ENCODE measurements at places on chromosomes 7 and 10. TPM values are rescaled to one million over a fixed set of nuclear protein-coding genes. Genes with fewer than 3 reads are reported as not detected.

DNA sequence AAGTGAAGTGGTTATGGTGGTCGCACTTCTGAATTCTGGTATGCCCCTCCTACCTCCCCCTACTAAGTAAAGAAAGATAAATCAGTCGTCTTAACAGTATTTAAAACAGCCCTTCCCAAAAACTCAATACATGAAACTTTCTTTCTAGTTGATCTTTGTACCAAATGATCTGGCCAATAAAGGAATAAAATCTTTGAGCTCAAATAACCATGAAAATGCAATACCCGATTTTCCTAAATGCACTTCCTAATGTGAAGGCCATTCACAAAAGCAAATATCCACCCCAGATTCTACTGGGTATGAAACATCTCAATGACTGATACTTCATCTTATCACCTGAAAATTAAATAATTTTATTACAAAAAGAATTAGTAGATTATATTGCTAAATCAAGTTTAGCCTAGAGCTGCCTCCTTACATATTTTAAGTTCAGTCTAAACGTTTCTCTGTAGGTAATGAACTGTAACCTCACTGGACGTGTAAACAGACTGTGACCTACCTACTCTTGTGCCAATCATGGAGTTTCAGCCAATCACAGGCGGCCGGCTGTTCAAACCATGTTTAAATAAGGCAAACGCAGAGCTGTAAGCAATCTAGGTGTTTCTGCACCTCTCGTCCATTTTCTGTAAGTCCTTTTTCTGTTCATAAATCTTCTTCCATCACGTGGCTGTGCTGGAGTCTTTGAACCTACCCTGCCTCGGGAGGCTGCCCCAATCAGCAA is 146.9 kb upstream of the AKR1E2 start:
- DNase-seq = no peak

- DNase-seq = no peak
These were observed 170.1 kb downstream of the MAD1L1 start for GRCh38 chr7:2062648-2063047.

DNA sequence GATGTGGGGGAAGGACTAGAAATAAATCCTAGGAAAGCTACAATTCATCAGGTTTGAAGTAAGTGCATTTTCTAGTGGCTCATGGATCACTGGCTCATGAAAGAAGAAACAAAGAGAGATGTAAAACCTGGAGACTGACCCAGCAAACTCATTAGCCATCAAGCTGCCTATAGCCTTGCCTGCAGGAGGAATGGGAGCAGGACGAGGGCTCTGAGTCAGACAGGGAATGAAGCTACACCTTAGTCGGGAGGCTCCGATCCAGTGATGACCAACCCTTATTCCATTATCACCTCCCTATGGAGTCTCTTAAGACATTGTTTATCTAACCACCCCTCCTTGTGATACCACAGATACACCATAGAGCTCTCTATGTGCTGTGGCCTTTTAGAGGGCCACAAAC is 112.5 kb upstream of the WDR11 start:
- DNase-seq = no peak

- no peak for DNase-seq
These were observed at the start of gene CHST15 for GRCh38 chr10:124092860-124093773. CHST15 (minus strand) TSS chr10:124093598; CDS start chr10:124046212, 47,386 bp downstream.

- no peak for DNase-seq
These were observed 21.8 kb downstream of the FGFBP3 start for GRCh38 chr10:91887272-91888076.

GRCh38 chr7:122676466-122676865 is 22.5 kb downstream of the RNF133 start:
- DNase-seq = no peak

GRCh38 chr7:35681231-35682029 is 13.5 kb downstream of the HERPUD2 start:
- DNase-seq = no peak

DNA sequence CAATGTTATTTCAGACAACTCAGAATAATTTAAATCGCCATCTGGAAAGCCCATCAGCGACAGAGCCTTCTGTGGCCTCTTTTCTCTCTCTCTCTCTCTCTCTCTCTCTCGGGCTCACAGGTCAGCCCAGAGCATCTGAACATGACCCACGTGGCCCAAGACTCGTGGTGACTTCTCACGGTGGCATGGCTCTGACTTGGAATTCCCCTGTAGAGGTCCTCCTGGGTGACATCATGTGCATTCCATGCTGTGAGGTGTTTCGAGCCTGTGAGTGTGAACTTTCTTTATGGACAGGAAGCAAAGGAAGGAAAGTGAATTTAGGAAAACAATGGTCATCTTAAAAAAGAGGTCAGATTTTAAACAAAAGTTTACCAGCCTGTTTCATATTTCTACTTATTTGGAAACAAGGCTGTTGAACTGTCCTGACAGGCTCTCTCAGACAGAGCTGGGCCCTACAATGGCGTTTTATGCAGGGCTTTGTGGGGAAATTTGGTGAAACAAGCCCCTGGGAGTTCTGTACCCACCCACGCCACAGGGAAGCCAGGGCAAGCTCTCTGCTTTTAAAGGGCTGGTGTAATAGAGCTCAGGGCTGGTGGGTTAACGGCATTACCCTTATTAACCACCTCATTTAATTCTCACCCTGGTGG is 359.7 kb upstream of the ZNF32 start:
- no peak for DNase-seq

DNA sequence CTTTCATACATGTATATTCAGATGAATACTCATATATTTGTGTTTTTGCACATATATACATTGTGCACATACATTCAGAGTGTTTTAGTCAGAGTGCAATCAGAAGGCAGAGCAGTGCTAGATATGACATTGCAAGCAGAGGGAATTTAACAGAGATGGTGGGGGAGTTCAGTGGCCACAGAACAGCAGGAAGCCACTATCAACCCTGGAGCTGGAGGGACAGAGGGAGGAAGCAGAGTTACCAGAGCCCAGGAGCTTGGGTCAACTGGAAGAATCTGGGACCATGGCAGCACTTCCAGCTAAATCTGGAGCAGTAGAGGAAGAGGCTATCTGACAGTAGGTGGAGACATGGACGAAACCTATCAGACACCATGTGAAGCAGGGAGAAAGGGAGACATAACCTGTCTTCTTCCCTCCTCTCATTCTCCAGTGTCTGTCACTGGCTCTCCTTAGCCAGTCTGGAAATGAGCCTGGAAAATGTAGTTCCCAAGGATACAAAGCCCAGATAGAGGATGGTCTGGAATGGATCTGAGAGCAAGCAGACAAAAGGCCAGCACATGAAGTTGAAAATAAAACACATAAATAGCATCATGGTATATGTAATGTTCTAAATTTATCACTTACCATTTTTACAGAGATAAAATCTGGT is 33.6 kb upstream of the HERPUD2 start:
- DNase-seq = no peak

GRCh38 chr10:106424054-106424453 is 740.5 kb downstream of the SORCS1 start:
- DNase-seq = no peak

DNA sequence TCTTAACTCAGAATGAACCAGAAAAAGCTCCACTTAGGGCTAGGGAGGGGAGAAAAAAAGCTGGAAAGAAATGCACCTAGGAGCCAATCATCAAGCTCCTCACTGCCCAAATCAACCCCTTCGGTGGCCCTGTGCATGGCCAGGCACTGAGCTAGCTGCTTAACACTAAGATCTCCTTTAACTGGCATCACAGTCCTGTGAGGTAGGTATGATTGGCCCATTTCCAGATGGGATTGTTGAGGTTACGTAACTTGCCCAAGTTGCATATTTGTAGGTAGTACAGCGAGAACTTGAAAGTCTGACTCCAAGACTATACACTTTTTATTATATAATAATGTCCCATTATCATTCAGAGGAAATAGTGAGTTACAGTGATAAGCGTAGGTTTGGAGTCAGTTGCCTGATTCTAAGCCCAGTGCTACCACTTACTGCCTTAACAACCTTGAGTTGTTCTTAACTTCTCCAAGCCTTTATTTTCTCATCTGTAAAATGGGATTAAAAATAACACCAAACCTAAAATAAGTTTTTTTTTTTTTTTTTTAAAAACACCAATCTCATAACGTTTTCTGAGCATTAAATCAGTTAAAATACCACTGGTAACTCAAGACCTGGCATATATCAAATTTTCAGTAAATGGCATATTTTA is 37.2 kb upstream of the ACSL5 start:
- no peak for DNase-seq

DNA sequence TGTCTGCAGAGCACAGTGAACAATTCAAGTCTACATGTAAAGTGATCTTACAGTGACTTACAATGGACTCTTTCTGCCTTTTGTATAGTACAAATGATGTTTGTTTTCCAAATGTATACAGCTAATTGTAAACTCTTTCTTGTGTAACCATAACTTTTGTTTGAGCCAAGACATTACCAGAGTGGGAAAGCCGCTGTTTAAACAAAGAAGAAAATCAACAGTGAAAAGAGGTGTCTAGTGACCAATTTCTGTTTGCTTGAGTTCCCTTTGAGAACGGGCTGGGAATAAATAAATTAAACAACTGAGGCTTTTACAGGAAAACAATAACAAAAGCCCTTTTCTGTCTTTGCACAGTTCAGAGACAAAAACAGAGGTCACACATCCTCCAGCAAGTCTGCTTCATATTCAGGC is 1163.4 kb downstream of the CNTNAP2 start:
- DNase-seq = no peak

GRCh38 chr7:48046458-48046857 is 11.1 kb downstream of the C7orf57 start:
- no peak for DNase-seq

- no peak for DNase-seq
These were observed 23.8 kb upstream of the STN1 start for GRCh38 chr10:103941801-103942200.

DNA sequence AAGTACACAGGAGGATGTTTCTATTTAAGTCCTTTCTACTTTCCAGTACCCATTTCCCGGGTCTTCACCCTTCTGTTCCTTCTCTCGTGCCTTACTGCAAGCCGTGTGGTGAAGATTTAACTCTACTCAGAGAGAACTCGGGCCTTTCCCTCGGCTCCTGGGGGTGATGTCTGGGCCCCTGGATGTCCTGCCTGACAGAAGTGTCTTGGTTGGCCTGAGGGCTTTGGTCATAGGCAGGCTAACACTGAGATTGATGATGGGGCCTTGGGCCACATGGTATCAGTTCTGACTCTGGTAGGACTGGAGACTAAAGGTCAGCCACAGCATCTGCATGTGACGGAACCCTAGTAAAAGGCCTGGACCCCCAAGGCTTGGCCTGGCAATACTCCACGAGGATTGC is 80.4 kb downstream of the CHST15 start:
- no peak for DNase-seq

GRCh38 chr10:5697342-5697741 is 12.7 kb downstream of the TASOR2 start:
- no peak for DNase-seq

Gene ACSM6
- total RNA-seq = 0.48 TPM

Gene CCDC146
- total RNA-seq = 25.7 TPM

Gene NEUROD6
- not detected for total RNA-seq

Gene EPO
- not detected for total RNA-seq

Gene SH2B2
- total RNA-seq = 1.8 TPM

Gene ODAD2
- total RNA-seq = 2.7 TPM

Gene PDSS1
- 10.3 TPM for total RNA-seq

Gene IDI2
- total RNA-seq = not detected

Gene FXYD4
- 0.95 TPM for total RNA-seq

Gene FAM25A
- not detected for total RNA-seq

Gene PAPSS2
- 40.2 TPM for total RNA-seq

Gene TDRD1
- total RNA-seq = 0.53 TPM

Gene EIF5AL1
- 0.11 TPM for total RNA-seq
